Naive thymus-derived CD4-positive, alpha-beta T cell (primary cell): ENCODE measurements at places on chromosomes 4 and X. TPM values are rescaled to one million over a fixed set of nuclear protein-coding genes. Genes with fewer than 3 reads are reported as not detected.

Gene HAND2
- not detected for total RNA-seq

Gene EDNRA
- total RNA-seq: not detected

Gene TFE3
- total RNA-seq: 54.2 TPM

Gene DCLK2
- total RNA-seq: 0.56 TPM

Gene ZMAT1
- 26.6 TPM for total RNA-seq

Gene NAA11
- total RNA-seq: not detected
